ENCODE measurements at places on chromosomes 5 and 9. TPM values are rescaled to one million over a fixed set of nuclear protein-coding genes. Genes with fewer than 3 reads are reported as not detected.
A peak's percentile ranks its signal among the peaks of the same experiment; 100 is the strongest.

- no peak overlapping the region for H3K4me3 ChIP-seq
- no peaks in the 10 kb centered on the region for H3K4me1 ChIP-seq
- H3K27ac ChIP-seq, result no peak overlapping the region
- no peaks in the 10 kb centered on the region for H3K27me3 ChIP-seq
- DNase-seq, result no peak
These were observed 19.9 kb upstream of the FRRS1L start for GRCh38 chr9:109186857-109187520.

DNA sequence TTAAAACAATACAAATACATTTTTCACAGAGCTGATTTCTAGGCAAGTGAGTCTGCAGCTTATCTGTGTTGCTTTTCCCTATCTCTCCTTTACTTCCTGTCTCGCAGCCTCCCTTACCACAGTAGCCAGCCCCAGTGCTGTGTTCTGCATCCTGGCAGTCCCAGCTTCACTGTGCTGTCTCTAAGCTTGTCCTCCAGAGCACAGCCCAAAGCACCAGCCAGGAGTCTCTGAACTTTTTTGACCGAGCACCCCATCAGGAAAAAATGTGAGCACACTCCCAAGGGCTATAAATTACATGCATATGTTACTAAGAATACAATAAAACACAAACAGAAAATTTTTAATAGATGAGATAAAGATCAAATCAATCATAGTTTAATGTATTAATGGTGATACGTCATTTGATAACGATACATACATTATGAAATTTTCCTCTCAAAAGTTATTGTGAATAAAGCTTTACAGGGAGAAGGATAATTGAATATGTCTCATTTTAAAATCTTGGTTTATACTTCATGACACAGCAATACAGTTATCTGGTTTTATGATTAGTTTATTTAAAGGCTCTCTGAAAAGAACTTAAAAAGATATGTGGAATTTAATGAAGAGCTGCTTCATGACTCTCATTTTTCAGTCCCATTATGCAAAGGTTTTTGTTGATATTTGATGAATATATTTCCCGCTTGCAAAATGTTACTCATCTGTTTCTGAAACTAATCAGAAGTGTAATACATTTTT lies 7.3 kb upstream of the RHOBTB3 start:
- no peak overlapping the region for H3K4me3 ChIP-seq
- peaks cover 42% of the 10 kb centered on the region for H3K4me1 ChIP-seq
- no peak for DNase-seq
- H3K27ac ChIP-seq, result peak overlapping the region; percentile 19

- H3K4me1 ChIP-seq, result peaks cover 17% of the 10 kb centered on the region
- H3K4me3 ChIP-seq, result no peak overlapping the region
These were observed 125.6 kb upstream of the DMRT1 start for GRCh38 chr9:715743-716400.

OR2V1 gene
- not detected for total RNA-seq

PCDHB3 gene
- total RNA-seq, result 5.2 TPM

S100Z gene
- total RNA-seq, result not detected

All from tibial nerve (tissue), 4 donors.